ENCODE measurements at places on chromosomes 2 and 18.

- no peak for DNase-seq
These were observed 3.2 kb upstream of the DDX1 start for GRCh38 chr2:15588329-15588919.

DNA sequence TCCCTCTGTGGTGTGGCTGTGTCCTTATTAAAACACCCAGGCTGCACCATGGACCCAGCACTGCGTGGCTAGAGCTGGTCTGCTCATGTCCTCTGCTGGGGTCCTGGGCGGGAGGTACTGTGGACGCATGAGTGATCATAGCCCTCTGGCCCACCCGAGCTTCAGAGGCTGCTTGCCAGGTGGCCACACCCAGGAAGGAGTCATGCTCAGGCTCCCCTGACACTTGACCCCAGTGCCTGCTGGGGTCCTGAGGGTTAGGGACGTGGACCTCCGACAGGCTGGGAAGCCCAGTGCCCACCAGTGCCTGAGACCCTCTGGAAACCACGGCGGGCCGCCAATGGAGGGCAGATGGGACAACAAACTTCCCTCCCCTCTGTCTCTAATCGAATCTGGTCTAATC, 66.3 kb upstream of the HS6ST1 start:
- no peak for DNase-seq

DNA sequence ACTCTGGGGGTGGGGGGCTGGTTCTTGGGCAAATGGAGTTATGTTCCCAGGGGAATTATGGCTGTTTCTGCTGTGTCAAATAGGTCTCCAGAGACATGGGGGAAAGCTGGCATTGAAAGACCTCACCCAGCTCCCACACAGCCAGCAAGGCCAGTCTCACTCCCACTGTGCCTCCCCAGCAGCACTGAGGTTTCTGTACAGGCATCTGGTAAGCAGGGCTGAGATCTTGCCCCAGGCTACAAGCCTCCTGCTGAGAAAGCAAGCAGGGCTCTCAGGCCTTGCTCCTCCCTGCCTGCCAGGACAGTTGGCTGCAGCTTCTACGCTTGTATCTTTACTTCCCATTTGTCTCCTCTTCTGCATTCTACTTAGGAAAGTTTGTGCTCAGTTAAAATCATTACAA, 50.5 kb upstream of the FHOD3 start:
- no peak for DNase-seq

DNA sequence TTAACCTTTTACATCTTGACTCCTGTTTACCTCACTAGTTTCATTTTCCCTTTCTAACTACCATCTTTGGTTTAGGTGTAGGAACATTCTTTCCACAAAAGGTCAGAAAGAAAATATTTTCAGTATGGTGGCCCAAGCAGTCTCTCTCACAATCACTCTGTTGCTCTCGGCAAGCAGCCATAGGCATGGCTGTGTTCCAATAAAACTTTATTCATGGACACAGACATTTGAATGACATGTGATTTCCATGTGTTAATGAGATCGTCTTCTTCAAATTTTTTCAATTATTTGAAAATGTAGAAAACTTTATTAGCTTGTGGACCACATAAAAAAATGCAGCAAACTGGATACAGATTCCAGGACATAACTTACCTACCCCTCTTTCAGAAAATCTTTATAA, 109.7 kb upstream of the CNTNAP5 start:
- DNase-seq = no peak

- no peak for DNase-seq
These were observed 1.4 kb upstream of the STEAP3 start for GRCh38 chr2:119222213-119222612.

- no peak for DNase-seq
These were observed 24.1 kb downstream of the SLC25A52 start for GRCh38 chr18:31736630-31737029.

GRCh38 chr2:42558827-42559226, 9.6 kb upstream of the MTA3 start:
- no peak for DNase-seq

DNA sequence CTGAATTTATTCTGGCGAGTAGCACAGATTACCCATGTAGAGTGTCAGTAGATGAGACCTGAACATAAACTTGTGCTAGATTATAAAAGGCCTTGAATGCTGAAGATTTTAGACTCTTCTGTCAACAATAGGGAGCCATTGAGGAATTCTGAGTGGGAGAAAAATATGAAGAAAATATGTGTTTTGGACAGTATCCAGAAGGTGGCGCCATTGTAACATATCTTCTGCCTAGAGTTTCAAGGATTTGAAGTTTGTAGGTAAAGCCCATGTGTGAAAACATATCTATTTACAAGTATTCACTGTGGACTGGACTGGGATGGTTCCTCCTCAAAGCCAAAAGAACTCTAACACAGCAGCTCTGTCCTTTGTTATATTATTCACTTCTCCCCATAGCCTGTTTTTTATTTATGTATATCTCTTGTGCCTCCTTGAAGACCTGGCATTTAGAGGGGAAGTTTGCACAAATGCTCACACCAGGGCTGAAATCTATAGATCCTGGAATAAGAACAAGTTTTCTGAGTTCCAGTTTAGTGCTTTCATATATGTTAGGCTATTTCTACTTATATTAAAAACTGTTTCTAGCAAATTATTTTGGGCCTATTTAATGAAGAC, 124.9 kb downstream of the RDH14 start:
- DNase-seq = no peak

GRCh38 chr2:207458582-207458981, 71.2 kb upstream of the CREB1 start:
- DNase-seq = no peak

GRCh38 chr2:191659198-191659597, 18.7 kb upstream of the NABP1 start:
- no peak for DNase-seq

- no peak for DNase-seq
These were observed 61.5 kb upstream of the DOCK10 start for GRCh38 chr2:225103737-225104141.

DNA sequence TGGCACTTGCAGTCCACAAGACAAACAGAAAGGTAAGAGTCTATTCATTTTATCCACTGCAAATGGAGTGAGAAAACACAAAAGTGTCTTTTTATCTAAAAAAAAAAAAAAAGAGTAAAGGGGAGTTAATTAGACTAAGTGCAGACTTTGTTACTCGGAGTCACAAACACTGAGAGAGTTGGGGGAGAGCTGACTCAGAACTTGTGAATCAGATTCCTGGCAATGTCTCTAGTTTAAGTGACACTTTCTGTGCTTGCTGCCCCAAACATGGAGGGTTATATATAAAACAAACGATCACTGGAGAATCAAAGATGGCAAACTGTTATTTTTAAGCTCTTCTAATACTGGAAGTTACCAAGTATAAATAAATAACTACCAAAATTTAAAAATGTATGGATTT, 505.8 kb upstream of the NRP2 start:
- no peak for DNase-seq

GRCh38 chr2:46921676-46922448, 6.3 kb upstream of the MCFD2 start:
- no peak for DNase-seq

- DNase-seq = no peak
These were observed 148.2 kb downstream of the CERS6 start for GRCh38 chr2:168604252-168604651.

GRCh38 chr2:96306370-96306769, 1.0 kb upstream of the SNRNP200 start:
- no peak for DNase-seq

DNA sequence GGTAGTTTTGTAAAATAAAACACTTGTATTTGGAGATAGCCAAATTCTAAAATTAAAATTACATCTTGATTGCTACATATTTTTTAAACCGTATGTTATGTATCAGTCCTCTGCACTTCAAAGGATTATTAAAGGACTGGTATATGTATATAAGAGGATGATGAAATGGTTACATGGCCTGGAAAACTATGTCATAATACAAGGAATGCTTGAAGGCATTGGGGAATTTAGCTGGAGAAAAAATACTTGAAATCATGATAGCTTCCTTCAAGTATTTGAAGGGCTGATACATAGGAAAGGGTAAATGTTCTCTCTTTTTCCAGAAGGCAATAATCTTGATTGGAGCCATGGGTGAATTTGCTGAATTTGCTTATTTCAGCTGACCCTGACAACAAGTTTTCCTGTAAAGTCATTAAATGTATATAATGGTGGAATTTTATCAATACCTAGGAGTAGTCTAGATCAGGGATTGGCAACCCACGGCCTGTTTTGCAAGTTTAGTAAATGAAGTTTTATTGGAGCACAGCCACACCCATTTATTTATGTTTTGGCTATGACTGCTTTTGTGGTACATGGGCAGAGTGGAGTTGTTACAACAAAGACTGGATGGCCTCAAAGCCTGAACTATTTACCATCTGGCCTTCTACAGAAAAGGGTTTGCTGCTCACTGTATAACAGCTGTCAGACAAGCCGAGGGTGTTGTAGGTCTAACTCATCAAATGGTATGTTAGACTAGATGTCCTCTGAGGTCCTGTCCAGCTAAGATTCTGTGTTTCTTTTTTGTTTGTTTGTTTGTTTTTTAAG, 34.4 kb downstream of the ACYP2 start:
- DNase-seq = no peak

- no peak for DNase-seq
These were observed 26.1 kb upstream of the REG3G start for GRCh38 chr2:78999406-78999805.

GRCh38 chr2:241615041-241615440, 21.9 kb downstream of the THAP4 start:
- DNase-seq = no peak

DNA sequence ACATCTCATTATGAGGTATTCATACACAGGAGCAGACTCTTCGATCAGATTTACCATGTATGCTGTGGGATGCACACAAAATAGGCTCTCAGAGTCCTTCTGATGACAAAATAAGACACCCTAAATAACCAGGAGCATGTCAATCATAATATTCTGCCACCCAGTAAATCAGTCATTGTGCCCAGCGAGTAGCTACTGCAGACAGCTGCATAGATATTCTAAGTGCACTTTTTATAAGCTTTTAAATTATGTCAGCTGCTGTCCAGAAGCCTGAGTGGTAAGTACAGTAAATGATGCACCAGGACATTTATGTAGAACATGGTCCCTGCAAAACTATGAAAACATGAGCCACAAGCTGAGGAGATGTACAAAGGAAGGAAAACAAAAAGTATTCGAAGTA, 102.9 kb downstream of the CCDC141 start:
- no peak for DNase-seq

- DNase-seq = no peak
These were observed 176.8 kb upstream of the LRP1B start for GRCh38 chr2:142307616-142308115.

Data from T-helper 9 cell (primary cell).